ENCODE measurements at places on chromosomes 1 and 21.

GRCh38 chr1:182676274-182676673 is 8.1 kb downstream of the RGS8 start:
- no peak for DNase-seq

GRCh38 chr1:64895500-64895899 is 70.8 kb downstream of the JAK1 start:
- no peak for DNase-seq

GRCh38 chr1:197394831-197395608 is 127.0 kb downstream of the CRB1 start:
- no peak for DNase-seq

DNA sequence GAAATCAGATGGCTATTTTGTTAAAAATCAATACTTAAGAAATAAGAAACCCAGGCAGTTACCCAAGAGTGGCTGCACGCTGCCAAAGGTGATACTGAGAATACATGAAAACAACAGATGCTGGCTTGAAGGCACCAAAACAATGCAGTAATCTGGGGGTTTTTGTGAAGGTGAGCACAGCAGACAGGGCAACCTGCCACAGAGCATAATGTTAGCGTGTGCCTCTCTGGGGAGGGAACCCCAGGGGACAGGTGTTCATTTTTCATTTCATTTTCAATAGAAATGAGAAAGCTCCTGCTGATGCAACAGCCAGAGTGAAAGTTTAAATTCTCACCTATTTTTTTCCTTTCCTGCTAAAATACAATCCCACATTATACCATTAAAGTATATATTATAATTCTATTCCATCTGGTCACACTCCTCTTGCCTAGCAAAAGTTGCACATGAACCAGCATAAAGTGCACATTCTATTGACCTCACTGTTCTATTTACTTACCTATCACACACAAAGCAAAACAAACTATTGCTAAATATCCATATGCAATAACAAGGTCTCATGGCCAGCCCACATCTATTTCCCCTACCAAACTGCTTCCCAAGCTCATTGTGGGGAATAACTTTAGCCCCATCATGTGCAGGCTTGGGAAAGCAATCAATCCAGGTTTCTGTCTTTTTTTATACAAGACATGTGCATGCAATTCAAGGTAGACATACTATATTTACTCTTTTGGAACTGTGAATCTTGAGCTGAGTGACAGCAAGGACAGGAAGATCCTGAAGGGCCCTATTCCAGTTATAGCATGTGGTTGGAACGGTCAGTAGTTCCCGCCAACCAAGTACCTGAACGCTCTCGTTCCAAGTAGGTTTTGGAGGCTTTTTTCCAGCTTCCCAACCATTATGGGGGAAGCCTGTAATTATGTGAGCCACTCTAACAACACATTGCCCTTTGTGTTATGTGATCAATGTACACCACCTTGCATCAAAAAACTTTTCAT is 173.6 kb downstream of the RERE start:
- no peak for DNase-seq

DNA sequence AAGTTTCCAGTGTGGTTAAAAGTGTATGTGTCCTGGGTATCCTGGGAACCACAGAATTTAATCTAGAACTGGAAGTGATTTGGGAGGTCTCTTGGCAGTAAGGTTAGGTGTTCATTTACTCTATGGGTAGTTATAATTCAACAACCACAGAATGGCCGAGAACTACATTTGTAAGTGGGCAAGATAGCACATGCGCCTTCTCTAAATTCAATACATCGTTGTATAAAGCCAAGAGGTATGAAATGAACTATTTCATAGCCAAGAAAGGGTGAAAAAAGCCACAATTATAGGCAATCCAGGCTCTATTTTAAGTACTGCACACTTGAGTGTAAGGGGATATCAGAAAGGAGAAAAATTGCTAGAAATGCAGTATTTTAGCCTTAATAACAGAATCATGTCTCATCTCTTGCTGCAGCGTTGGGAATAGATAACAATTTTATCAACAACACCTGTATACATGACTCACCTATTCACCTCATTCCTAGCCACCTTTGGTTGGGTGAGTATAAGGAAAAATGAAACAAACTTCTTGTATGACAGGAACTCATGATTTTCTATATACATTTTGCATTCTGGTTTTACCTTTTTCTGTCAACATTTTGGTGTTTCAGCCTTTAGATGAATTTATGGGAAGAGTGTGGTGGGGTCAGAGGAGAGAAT is 4.5 kb downstream of the SDCCAG8 start:
- no peak for DNase-seq

GRCh38 chr21:18759751-18760161 is 356.2 kb upstream of the TMPRSS15 start:
- DNase-seq, result no peak

- no peak for DNase-seq
Observed at GRCh38 chr1:46131093-46131492, 1.3 kb downstream of the PIK3R3 start.

DNA sequence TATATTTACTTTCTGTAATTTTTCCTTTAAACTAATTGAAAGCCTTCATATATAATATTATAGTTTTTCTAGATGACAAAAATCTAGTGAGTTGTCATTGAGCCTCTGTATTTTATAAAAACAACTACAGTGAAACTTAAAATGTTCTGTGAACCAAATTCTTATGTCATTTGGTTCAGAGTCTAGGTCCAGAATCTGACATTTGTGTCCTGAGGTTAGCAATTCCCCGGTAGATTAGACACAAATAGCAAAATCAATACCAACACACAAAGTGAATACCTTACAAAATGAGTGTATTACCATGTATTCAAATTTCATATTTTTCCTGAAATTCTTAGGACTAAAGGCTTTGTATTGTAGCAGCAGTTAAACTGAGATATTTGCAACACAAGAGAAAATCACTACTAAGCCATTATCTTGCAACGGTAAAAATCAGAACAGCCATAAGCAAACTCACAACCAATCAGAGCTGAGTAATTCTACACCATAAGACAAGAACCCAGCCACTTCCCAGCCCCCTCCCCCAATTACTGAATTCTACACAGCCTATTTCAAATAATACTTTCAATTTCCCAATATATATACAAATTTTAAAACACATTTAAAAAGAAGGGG is 573.5 kb downstream of the SMYD3 start:
- no peak for DNase-seq

DNA sequence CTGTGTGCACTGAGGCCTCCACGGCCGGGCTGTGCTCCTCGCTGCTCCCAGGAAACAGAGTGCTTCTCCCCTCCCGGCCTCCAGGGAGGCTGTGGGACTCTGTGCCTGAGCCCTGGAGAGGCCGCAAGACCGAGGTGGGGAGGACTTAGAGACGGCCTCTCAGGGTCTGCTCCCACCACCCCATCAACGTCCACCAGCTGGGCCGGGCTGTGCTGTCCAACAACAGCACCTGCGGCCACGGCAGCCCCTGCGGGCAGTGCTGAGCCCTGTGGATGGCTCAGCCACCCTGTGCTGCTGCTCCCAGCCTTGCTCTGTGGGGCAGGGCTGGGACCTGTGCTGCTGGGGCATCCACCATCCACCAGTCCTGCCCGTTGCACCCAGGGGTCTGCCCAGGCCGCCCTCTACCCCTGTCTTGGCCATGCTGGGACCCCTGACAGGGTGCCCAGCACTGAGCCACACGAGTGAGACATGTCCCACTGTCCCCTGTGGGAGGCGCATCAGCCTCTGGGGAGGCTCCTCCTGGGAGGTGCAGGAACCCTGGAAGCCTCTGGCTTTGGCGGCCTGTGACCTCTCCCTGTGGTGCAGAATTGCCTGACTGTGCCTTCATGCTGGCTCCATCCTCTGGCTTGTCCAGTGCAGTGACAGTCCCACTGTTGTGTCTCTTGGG is 31.2 kb upstream of the LRRC3 start:
- peak; percentile 30 for DNase-seq

- DNase-seq, result no peak
Observed at GRCh38 chr1:228352677-228353481, 53.8 kb downstream of the TRIM11 start.

DNA sequence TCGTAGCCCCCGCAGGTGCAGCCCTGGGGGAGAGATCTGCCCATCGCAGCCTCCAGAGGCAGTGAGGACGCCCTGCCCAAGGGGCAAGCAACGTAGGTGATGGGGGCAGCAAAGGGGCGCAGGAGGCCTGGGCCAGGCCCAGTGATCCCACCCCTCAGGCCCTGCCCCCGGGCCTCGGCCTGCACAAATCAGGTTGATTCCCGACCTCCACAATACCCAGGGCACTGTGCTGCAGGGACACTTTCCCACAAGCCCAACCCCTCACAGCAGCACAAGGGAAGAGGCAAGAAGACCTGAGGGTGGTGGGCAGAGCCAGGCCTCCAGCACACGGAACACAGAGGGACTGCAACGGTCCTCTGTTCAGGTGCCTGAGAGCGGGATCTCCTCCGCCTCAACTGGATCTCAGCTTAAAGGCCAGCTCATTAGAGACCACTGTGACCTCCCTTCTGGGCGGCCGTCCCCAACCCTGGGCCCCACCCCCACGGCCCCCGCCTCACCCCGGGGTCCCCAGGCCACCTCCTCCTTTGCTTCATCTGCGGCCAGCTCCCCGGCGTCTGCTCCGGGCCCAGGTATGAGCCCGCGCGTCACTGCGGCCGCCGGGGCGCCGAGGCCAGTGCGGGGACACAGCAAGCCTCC is 812 bp upstream of the ARF1 start:
- no peak for DNase-seq

Data from Peyer's patch (tissue), 4 donors.